ENCODE measurements at places on chromosomes 2 and 18.

DNA sequence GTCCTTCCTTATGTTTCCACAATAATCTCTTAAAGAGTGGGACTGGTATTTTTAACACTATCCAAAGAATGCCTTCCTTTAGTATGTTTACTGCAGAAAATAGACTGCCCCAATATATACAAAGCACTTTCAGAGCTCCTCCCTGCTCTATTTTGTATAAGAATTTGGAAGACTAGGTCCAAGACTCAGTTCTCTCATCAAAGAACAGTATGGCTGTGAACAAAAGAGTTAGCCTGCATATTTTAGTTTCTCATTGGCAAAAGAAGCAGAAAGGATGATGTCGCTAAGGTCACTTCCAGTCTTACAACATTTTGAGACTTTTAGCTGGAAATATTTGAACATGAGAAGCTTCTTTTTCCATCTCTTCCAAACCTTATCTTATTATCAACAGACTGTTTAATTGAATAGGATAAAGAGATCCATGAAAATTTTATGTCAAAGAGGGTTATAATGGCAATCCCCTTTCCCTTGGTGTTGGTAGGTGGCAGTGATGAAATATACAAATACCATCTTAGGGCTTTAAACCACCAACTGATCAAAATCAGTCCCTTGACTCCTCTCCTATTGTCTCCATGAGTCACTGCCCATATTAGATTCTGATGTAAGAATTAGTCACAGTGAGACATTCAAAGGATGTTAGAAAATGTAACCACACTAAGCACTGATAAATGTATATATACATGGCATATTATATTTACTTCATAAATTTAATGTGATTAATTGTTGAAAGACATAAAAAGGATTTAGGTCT is 266.9 kb upstream of the DSEL start:
- no peak for ATAC-seq

GRCh38 chr2:236205867-236206645 is 37.9 kb upstream of the GBX2 start:
- ATAC-seq, result no peak

- ATAC-seq, result no peak
Measured at GRCh38 chr2:29033172-29033571, 41.2 kb downstream of the PCARE start.

- ATAC-seq, result no peak
Measured at GRCh38 chr18:50716902-50717301, 102.9 kb downstream of the MRO start.

GRCh38 chr2:231348704-231349373 is 46.7 kb upstream of the B3GNT7 start:
- no peak for ATAC-seq

GRCh38 chr2:238691596-238692491 is 156.0 kb upstream of the TWIST2 start:
- no peak for ATAC-seq

DNA sequence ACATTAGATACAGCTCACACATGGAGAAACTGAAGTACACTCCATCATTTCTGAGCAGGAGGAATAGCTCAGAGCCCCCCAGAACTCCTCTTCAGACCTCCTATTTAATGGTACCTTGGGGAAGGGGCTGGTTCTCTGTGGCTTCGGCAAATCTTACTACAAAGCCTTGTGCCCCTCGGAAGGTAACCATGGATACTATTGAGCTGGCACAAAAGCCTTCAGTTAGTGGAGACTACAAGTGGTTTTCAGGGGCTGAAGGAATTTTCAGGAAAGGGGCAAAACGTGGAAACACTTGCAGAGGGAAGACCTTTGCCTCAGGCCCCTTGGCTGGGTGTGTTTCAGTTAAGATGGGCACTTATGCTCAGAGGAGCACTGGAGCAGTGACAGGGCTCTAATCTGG is 1.1 kb upstream of the FAM237A start:
- ATAC-seq, result no peak

DNA sequence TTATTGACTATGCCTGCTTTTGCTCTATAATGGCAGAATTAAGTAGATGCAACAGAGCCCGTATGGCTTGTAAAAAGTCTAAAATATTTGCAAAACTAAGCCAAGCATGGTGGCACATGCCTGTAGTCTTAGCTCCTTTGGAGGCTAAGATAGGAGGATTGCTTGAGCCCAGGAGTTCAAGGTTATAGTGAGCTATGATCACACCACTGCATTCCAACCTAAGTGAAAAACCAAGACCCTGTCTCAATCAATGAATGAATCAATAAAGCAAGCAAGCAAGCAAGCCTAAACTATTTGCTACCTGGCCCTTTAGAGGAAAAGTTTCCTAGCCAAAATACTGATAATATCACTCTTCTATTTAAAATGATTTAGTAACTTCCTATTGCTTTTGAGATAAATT is 260.0 kb downstream of the OTX1 start:
- ATAC-seq, result no peak

DNA sequence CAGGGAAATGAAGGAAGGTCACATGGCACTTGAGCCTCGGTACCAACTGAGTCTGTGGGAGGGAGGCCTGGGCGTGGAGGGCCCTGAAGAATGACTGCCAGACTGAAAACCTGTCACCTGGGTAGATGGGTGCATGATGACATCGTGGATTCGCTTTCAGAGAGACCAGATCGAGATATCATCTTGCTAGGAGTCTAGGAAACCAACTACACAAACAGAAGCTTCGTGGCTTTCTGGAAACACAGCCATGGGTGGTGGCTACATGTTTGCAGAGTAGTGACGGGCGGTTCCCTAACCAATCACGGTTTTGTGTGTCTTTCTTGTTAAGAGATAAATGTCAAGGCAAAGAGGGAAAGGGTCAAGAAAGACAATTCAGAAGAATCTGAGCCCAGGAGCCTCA is 155.0 kb downstream of the EIPR1 start:
- ATAC-seq, result peak; percentile 64

GRCh38 chr2:25690058-25690457 is 16.7 kb upstream of the DTNB start:
- peak; percentile 41 for ATAC-seq

- ATAC-seq, result no peak
Measured at GRCh38 chr18:38635709-38636430, 1070.3 kb upstream of the CELF4 start.

GRCh38 chr18:48742304-48742703 is 203.5 kb downstream of the CTIF start:
- no peak for ATAC-seq

GRCh38 chr2:166792808-166793207 is 95.5 kb upstream of the XIRP2 start:
- no peak for ATAC-seq

GRCh38 chr2:215360596-215360995 is 48.7 kb downstream of the ATIC start:
- ATAC-seq, result no peak

DNA sequence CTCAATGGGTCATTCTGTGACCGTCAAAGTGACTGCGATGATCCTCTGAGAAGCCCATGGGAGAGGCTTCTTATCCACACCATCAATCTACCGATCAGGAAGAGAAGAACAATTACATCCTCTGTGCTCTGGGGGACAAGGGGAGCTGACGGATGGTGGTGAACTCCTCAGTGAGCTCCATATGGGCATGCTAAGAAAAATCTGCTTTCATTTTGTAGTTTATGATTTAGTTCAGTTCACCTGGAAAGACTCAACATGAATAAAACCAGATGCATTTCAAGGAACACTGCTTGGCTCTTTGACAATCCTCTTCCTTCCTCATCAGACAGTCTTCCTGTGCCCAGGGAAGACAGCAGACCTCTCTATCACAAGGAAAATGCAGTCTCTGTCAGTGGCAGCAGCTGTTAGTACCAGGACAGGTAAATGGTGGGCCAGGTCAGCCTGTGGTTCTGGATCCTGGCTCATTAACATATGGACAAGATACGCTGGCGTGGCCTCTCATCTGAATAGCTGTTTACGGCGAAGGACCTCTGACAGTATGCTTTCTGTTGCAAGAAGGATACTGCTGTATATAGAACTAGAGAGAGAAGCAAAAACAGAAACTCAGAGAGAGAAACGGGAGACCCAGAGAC is 176.9 kb downstream of the BCL2 start:
- ATAC-seq, result no peak

- ATAC-seq, result no peak
Measured at GRCh38 chr2:240810621-240811020, 9.4 kb downstream of the KIF1A start.

- ATAC-seq, result no peak
Measured at GRCh38 chr2:74364533-74365505, 15.3 kb downstream of the DCTN1 start.

- ATAC-seq, result no peak
Measured at GRCh38 chr2:16168506-16169264, 228.3 kb downstream of the MYCN start.

DNA sequence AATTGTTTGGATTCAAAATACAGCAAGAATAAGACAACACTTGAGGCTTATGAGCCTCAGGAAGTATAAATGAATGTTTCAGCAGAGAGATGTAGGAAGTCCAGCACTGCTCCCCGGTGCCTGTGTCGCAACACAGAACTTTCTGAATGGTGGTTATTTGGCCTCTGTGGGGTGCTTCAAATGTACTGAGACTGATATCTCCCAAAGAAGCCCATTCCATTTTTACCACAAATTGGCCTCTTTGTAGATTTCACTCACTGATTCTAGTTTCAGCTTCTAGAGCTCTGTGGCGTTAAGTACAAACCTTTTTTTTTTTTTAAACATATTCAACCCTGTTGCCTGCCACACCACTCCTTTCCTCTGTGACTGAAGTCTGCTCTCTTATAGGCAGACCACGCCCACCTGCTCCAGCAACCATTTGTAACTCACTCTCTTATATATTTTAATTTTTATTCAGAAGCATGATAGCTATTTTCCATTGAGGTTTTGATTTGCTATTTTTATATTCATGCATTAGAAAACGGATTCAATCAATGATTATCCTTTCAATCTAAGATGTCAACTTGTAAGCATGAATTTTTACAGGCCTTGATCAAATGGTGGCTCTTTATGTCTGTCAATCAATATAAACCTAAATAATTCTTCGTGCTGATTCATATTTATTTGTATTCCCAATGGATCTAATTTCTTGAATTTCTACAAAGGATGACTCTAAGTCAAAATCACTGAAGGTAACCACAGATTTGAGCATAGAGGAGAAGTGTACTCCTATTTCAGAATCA is 277.1 kb upstream of the CCDC68 start:
- no peak for ATAC-seq

DNA sequence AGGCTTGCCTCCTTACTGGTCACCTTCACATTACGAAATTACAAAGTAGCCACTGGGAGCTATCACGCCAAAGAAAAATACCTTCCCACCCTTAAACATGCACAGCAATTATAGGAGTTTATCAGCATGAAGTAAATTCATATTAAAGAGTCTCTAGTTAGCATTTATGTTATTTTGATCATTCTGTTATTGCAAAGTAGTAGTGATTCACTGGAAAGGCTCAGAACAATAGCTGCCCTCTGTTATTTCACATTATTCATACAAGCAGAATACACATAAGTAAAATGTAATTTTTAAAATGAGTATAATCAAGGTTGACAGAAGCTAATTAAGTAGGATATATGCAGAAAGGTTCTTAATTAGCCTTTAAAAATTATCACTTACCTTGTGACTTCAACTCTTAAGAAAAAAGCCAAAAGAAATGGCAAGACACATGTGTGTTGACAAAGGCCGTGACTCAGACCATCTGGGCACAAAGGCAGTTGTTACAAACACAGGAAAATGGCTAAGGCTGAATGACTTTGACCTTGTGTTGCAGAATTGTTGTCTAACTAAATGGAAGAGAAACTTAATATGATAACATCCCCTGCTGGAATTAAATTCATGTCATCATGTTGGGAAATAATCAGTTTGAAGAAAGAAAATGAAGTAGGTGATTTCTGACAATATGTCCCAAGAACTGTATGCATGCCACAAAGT is 108.3 kb downstream of the ARL6IP6 start:
- no peak for ATAC-seq

GRCh38 chr2:137175246-137175645 is 409.9 kb downstream of the THSD7B start:
- ATAC-seq, result no peak

- no peak for ATAC-seq
Measured at GRCh38 chr18:12049978-12050811, 43.4 kb upstream of the ANKRD62 start.

DNA sequence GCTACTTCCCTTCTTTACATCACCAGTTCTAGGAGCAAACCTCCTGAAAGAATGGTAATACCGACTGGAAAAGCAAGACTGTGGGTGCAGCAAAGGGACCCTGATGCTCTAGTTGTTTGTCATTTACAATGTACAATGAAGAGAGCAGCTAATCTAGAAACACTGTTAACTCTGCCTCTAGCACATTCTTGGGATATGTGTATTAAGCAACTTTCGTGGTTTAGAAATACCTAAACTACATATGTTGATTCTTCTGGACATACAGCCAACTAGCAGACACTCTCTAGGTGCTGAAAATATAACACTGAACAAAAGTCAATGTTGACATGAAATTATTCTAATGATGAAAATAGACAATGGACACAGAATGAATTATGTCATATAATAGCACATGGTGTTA is 440.3 kb upstream of the MC4R start:
- no peak for ATAC-seq

Data from activated CD4-positive, CD25-positive, alpha-beta regulatory T cell treated with anti-CD3 and anti-CD28 coated beads, Interleukin-2, amount 50 U/mL, for 24 hours (primary cell).